ENCODE measurements at places on chromosomes 5 and 9. TPM values are rescaled to one million over a fixed set of nuclear protein-coding genes. Genes with fewer than 3 reads are reported as not detected.

The POLR1E gene
- 18.3 TPM for polyA plus RNA-seq

The CTXN3 gene
- polyA plus RNA-seq, result not detected

The CCDC192 gene
- polyA plus RNA-seq, result 0.47 TPM

The SLC6A18 gene
- polyA plus RNA-seq, result not detected

The SPATA31A3 gene
- polyA plus RNA-seq, result not detected

The RNF180 gene
- polyA plus RNA-seq, result 1.4 TPM
